ENCODE measurements at places on chromosomes 7 and 10.

DNA sequence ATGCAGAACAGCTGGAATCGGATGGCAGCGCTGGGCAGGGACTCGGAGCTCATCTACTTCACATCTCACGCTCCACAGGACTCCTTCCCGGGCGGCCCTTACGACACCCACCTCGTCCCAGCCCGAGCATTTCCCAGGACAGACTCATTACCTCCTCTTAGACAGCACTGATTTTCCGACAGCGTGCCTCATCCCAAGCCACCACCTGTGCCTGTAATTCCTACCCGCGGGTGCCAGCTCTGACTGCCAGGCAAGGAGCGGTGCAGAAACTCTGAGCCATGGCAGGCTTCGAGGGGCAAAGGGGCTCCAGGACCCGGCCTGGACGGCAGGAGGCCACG is 25.6 kb downstream of the GPER1 start:
- DNase-seq, result no peak

DNA sequence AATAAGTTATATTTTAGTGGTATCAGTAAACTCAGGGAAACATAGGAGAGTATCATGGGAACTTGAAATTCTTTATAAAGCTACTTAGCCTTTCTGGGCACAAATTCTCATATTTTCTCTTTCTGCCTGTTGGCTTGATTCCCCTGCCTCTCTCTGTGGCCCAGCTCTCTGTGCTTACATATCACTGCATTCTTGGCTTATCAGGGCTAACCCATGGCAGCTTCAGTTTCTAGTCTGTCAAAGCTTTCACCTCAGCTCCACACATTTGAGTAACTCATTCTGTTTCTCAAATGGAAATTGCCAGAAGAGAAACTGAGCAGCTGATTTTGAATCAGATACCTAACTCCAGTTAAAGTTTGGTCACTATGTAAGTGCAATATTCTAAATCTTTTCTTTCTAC is 713.1 kb downstream of the DNAJB9 start:
- no peak for DNase-seq

DNA sequence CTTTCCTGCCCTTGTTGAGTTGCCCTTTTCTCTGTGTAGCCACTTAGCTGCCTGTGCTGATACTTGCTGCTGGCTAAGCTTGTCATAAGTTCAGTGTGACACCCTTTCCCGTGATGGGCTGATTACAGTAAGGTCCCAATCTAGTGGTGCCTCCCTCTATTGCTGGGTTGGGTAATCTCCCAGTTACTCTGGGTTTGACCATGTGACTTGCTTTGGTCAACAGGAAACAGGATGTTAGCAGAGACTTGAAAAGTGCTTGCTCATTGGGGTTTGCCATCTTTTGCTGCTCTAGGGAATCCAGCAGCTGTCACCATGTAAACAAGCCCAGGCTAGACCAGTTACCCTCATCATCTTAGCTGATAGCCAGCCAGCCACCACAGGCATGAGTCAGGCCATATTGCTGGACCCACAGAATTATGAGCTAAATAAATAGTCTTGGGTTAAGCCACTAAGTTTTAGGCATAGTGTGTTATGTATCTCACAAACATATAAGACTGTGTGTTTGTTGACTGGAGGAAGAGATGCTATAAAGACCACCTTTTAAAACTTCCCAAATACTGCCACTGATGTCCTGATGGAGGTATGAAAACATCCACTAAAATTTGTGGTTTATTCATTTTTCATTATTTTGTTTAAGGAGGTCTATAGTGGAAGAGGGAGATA is 4.0 kb upstream of the LEP start:
- peak; percentile 11 for DNase-seq

- DNase-seq, result no peak
These were observed 23.1 kb downstream of the TYW1 start for GRCh38 chr7:67019562-67020390.

DNA sequence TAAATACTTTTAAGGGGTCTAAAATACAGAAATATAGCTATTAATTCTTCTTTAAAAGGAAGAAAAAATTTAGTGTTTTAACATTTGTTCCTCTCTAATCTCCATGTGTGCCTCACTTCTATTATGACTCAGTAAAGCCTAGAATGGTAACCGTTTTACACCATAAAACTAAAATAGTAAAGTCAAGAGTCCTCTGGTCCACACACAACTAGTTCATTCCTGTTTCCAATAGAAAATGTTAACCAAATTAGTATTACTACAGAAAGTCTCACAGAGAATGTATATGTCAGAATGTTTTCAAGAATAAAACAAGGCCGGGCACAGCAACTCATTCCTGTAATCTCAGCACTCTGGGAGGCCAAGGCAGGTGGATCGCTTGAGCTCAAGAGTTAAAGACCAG is 55.8 kb downstream of the CNOT4 start:
- DNase-seq, result no peak

DNA sequence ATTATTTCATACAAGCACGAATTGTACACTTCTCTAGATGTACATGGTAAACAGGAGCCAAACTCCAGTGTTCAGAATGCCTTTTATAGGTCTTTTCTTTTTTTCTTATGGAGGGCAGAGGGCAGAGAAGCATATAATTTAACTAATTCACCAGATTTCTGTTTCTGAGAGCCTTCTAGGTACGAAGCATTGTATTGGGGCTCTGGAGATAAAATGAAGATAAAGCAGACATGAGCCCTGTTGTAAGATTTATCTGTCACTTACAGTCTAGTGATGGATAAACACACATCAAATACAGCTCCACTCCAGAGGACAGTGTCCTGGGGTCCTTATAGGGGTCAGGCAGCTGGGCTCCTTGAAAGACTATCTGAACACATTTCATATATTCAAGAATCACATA is 265.5 kb downstream of the SKAP2 start:
- no peak for DNase-seq

- DNase-seq, result no peak
These were observed 624.2 kb downstream of the ACTR3B start for GRCh38 chr7:153383781-153384180.

DNA sequence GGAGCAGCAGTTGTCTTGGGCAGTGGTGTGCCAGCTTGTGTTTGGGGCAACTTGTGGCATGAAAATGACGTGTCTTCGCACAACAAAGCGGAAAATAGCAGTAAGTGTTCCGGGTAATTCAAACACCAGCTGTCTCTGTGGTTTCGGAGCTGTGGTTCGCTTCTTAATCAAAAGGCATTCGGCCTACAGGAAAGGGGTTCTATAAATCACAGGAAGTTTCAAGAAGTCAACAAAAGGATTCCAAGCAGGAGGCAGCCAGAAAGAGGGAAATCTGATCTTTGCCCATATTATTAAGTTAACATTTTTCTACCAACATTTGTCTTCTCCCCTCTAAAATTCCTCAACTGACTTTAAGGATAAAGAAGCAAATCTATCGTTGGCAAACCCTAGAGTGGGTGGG is 353.4 kb downstream of the FGFR2 start:
- no peak for DNase-seq

DNA sequence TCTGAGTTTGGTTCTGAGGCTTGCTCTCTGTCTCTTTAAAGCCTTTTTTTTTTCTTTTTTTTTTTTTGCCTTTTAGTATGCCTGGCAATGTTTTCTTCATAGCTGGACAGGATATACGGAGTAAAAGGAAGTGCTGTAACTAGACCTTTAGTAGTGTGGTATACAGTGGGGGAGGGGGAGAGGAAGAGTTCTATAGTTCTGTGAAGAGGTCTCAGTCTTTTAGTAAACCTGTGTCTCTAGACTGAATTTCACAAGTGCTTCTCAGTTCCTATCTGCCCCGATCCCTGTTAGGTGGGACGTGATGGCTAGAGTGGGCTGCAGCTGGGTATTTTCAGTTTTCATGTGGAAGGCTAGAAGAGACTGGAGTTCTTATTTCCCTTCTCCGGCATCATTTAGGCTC is 3.1 kb upstream of the ABCC2 start:
- no peak for DNase-seq

GRCh38 chr7:135650831-135651573 is 11.3 kb upstream of the STMP1 start:
- DNase-seq, result no peak

DNA sequence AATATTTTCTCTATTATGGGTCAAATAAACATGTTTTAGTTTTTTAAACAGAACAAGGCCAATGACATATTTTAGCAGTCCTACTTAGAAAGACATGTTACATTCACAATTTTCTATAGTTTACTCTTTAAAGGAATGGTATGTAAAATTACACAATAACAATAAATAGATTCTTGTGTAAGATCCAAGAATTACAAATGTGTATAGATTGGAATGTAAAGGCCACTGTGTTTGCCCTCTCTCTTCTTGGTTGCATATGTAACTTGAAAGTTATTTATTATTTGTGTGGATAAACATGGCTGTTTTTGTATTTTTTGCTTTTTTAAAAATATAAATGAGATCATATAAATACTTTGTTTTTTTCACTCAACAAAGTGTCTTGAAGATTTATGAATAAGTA is 979.3 kb upstream of the CELF2 start:
- DNase-seq, result no peak

GRCh38 chr10:63192826-63193225 is 59.7 kb downstream of the NRBF2 start:
- DNase-seq, result no peak

DNA sequence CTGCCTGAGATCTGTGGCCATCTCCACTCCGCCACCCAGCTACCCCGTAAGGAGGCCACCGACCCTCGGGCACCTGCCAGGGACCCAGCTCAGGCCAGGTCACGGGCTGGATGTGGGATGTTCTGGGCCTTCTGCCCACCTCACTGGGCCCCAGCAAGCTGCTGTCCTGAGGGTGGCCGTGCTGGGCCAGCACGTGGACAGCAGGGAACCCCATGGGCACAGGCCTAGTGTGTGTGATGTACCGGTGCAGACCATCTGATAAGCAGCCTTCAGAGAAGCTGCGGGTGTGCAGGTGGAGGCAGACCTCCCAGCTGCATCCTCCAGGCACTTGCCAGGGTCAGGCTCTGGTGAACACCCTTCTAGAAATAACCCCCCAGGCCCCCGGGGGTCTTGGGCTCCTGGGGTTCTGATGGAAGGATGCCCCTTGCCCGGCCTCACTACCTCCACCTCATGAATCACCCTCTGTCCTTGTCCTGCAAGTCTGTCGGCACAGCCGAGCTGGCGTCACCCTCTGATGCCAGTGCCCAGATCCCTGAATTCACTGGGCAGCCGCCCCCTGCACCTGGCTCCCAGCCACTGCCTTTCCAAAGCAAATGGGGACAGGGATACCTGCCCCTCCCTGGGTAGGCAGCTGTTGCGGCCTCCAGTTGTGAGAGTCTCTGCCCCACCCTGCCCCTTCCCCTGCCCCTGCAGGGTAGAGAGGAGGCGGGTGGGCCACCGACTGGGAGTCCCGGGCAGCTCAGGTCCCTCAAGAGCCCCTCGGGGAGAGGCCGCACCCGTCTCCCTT is 139.8 kb downstream of the FAM53B start:
- DNase-seq, result no peak

GRCh38 chr7:70263471-70264255 is 665.4 kb downstream of the AUTS2 start:
- DNase-seq, result no peak

- no peak for DNase-seq
These were observed 87.3 kb downstream of the LYZL2 start for GRCh38 chr10:30542001-30542894.

DNA sequence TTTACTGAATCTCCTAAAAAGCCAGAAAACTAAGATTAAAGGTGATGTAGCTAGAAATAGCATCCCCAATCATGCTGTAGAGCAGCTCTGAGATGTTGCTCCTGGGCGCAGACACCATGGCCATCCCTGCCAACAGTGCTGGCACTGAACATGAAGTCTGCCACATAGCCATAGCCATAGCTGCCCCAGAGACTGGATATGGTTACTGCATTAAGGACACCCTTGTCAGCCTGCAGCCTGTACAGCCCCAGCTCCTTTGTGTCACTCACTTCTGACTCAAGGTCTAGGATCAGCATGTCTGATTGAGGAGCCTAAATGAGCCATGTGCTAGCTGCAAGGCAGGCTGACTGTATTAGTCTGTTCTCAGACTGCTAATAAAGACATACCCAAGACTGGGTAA is 284.6 kb downstream of the RPS24 start:
- DNase-seq, result no peak

- no peak for DNase-seq
These were observed 31.8 kb upstream of the RET start for GRCh38 chr10:43044961-43045621.

DNA sequence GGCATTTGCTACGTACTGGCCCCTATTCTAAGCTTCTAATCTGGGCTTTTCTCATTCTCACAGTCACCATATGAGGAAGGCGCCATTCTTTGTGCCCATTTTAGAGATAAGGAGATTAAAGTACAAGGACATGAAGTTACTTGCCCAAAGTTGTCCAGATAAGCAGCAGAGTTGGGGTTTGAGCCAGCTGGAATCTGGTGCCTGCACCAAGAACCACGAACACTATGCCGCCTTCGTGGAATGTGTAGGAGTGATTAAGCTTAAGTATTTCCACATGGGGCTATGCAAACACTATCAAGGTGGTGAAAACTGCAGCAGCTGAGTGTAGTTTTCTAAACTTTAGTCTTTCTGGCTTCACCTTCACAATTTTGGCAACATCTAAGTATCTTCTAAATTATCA is 342.7 kb upstream of the ETV1 start:
- no peak for DNase-seq

GRCh38 chr7:40640566-40640965 is 505.8 kb downstream of the SUGCT start:
- DNase-seq, result no peak

GRCh38 chr10:130246113-130246512 is 109.9 kb downstream of the GLRX3 start:
- DNase-seq, result no peak

DNA sequence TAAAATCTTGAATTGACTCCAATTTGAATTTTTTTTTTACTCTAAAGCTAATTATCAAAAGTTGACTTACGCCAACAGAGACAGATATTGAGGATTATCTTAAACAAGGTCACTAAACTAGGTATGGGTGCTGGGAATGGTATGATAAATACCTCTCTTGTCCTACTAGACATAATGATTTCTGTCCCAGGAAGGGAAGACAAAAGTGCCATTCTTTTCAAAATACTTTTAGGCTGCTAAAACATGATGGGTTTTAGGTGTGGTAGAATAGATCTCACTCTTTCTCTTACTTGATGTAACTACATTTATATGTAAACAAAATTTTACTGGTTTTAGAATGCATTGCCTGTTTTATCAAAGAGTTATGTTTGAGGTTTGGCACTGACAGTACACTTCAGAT is 15.1 kb downstream of the TMEM60 start:
- no peak for DNase-seq

DNA sequence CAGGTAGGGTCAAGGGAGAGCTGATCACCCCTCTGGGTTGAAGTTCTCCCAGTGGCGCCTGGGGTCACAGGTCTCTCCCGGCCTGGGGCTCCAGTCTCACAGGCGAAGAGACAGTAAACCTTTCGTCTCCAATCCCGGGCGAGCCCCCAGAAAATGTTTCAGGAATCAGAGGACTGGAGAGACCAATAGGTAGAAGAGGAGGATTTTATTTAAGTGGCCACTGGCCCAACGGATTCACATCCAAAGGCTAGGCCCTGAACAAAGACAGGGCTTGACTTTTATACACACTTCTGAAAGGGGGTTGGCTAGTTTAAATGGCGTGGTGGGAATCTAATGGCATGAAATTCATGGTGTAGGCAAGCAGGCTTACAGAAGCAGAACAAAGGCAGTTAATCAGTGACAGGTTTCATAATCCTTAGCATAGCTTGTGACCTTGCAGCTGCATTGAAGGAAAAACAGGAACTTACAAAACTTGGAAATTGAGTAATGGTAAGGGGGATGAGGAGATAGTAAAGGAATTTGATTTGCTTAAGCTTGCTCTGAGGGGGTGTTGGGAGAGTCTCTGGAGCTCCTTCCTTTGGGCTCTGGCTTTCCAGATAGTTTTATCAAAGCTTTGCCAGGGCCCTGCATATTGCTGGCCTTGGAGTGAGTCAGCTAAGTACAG is 105.5 kb downstream of the TRIM24 start:
- no peak for DNase-seq

Data from CD4-positive, alpha-beta memory T cell (primary cell).